Fibroblast of lung (primary cell): ENCODE measurements at places on chromosomes 16 and 17. TPM values are rescaled to one million over a fixed set of nuclear protein-coding genes. Genes with fewer than 3 reads are reported as not detected.

DNA sequence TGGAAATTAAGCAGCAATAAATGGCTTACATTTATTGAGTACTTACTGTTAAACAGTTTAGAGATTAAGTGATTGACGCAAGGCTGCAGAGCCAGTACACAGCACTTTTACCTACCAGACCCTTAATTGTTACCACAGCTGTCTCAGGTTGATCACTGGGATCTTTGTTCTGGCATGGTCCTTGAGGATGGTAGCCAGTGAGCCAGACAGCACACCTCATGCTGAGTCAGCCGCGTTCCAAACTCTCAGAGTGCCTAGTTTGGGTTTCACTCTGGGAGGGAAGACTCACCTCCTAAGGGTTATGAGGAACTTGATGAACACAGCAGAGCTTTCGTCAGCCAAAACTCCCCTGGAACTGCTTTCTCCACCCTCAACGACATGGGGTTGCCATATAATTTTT is 20.4 kb downstream of the CDH3 start:
- no peaks in the 10 kb centered on the region for H3K36me3 ChIP-seq
- no peak overlapping the region for H3K27ac ChIP-seq
- no peak for DNase-seq
- no peak overlapping the region for H3K4me3 ChIP-seq
- no peaks in the 10 kb centered on the region for H3K4me1 ChIP-seq
- H3K27me3 ChIP-seq, result no peaks in the 10 kb centered on the region

MAZ gene
- 68.1 and 96.6 TPM in 2 replicates for polyA plus RNA-seq

GRCh38 chr17:2745317-2746037 is 4.0 kb downstream of the CCDC92B start:
- H3K36me3 ChIP-seq, result no peaks in the 10 kb centered on the region
- peaks cover 11% of the 10 kb centered on the region for H3K27me3 ChIP-seq
- DNase-seq, result no peak
- H3K4me1 ChIP-seq, result no peaks in the 10 kb centered on the region
- no peak overlapping the region for H3K27ac ChIP-seq

PEX12 gene
- polyA plus RNA-seq, result 9.5 and 9.7 TPM in 2 replicates

GRCh38 chr16:57260294-57260929 is 15.4 kb downstream of the ARL2BP start:
- H3K36me3 ChIP-seq, result no peaks in the 10 kb centered on the region
- H3K27me3 ChIP-seq, result no peaks in the 10 kb centered on the region
- H3K4me3 ChIP-seq, result peak overlapping the region; percentile 25
- H3K4me1 ChIP-seq, result no peaks in the 10 kb centered on the region

CCL8 gene
- 0.27 TPM in 1 of 2 replicates, not detected in the other for polyA plus RNA-seq

TMC5 gene
- not detected in 2 replicates for polyA plus RNA-seq

GRCh38 chr16:86270696-86271095 is 239.6 kb upstream of the FOXF1 start:
- H3K36me3 ChIP-seq, result no peaks in the 10 kb centered on the region
- H3K4me3 ChIP-seq, result no peak overlapping the region
- H3K27me3 ChIP-seq, result no peaks in the 10 kb centered on the region
- H3K4me1 ChIP-seq, result no peaks in the 10 kb centered on the region

- H3K4me1 ChIP-seq, result peaks cover 2% of the 10 kb centered on the region
- H3K27me3 ChIP-seq, result no peaks in the 10 kb centered on the region
- no peak overlapping the region for H3K4me3 ChIP-seq
- no peak overlapping the region for H3K27ac ChIP-seq
- no peak for DNase-seq
Measured at GRCh38 chr16:88022076-88023042, 71.1 kb downstream of the BANP start.

DNA sequence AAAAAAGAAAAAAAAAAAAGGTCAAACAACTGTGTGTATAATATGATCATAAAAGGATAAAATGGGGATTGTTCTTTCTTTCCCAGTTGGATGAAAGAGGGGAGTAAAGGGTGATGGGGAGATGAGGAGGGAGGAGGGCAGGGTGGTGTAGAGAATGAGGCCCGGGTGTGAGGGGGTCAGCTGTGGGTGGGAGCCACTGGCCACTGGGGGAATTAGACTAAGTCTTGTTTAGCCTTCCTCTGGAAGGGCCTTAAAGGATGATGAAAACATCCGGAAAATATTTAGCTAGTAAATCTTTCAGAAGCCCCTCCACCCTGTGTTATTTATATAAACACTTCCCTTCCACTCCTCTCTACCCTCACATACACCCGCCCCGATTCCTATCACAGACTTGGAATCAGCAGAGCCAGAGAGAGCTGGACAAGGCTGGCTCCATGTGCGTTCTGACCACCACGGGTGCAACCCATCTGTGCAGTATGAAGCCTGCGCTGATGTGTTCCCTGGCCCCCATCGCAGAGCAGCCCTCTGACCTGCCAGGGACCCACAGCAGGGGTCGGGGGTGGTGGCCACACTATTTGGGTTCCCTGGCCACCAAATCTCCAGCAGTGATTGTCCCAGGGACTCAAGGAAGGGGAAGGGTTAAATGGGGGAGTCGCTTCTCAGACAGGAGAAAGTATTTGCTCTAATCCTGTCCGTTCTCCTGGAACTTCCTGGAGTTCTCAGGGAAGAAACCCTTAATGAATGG is 72.7 kb downstream of the GAS7 start:
- H3K27ac ChIP-seq, result peak overlapping the region; percentile 92
- DNase-seq, result no peak
- H3K4me3 ChIP-seq, result no peak overlapping the region
- no peaks in the 10 kb centered on the region for H3K27me3 ChIP-seq

OTOP2 gene
- polyA plus RNA-seq, result not detected in 2 replicates

- no peak for DNase-seq
- no peaks in the 10 kb centered on the region for H3K4me1 ChIP-seq
- no peaks in the 10 kb centered on the region for H3K36me3 ChIP-seq
- no peak overlapping the region for H3K27ac ChIP-seq
- H3K27me3 ChIP-seq, result peaks cover 6% of the 10 kb centered on the region
Measured at GRCh38 chr16:29738514-29738913, 7.3 kb downstream of the C16orf54 start.

KCNJ12 gene
- 0.09 and 0.69 TPM in 2 replicates for polyA plus RNA-seq

- H3K27ac ChIP-seq, result no peak overlapping the region
- no peaks in the 10 kb centered on the region for H3K4me1 ChIP-seq
- H3K27me3 ChIP-seq, result no peaks in the 10 kb centered on the region
Measured at GRCh38 chr17:32777436-32777835, 99.5 kb downstream of the MYO1D start.

RAPGEFL1 gene
- polyA plus RNA-seq, result 1.6 and 1.7 TPM in 2 replicates

SEC14L1 gene
- 21.1 and 25.1 TPM in 2 replicates for polyA plus RNA-seq

CCDC200 gene
- polyA plus RNA-seq, result not detected in 2 replicates

DNA sequence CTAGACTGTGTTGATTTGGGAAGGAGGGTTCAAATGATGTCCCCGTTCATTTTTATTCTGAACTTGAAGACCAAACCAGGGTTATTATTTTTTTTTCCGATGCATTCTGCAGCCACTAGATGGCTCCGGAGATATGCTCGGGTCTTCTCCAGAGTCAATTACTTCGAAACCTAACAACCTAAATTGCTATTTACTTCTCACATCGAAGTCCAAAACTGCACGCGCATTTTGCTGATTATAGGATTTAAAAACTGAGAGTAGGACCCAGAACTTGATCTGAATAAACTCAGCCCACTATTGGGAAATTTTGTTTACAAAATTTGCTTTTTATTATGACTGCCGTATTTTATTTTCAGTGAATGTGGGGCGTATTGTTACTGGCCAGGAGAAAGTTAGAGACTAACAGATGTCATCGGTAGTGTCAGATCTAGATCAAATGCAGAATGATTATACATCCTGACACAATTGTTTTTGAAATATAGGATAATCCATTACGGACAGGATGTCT is 263.8 kb downstream of the HS3ST3A1 start:
- peak overlapping the region; percentile 39 for H3K27ac ChIP-seq
- no peaks in the 10 kb centered on the region for H3K27me3 ChIP-seq
- no peaks in the 10 kb centered on the region for H3K36me3 ChIP-seq
- peak; percentile 74 for DNase-seq

KRTAP1-1 gene
- 0.25 and 0.64 TPM in 2 replicates for polyA plus RNA-seq

- no peak overlapping the region for H3K4me3 ChIP-seq
- H3K27ac ChIP-seq, result no peak overlapping the region
- H3K36me3 ChIP-seq, result no peaks in the 10 kb centered on the region
- no peaks in the 10 kb centered on the region for H3K4me1 ChIP-seq
- no peak for DNase-seq
- H3K27me3 ChIP-seq, result no peaks in the 10 kb centered on the region
Measured at GRCh38 chr16:35732046-35732810, 2272.8 kb downstream of the TP53TG3F start.

- H3K27me3 ChIP-seq, result no peaks in the 10 kb centered on the region
- no peaks in the 10 kb centered on the region for H3K36me3 ChIP-seq
- no peak overlapping the region for H3K4me3 ChIP-seq
- no peak overlapping the region for H3K27ac ChIP-seq
- no peaks in the 10 kb centered on the region for H3K4me1 ChIP-seq
- no peak for DNase-seq
Measured at GRCh38 chr16:78116946-78117345, 17.5 kb downstream of the WWOX start.
